ENCODE measurements at places on chromosomes 5 and 9.

GRCh38 chr5:177430140-177430951 lies 3.9 kb downstream of the GRK6 start:
- DNase-seq, result no peak

DNA sequence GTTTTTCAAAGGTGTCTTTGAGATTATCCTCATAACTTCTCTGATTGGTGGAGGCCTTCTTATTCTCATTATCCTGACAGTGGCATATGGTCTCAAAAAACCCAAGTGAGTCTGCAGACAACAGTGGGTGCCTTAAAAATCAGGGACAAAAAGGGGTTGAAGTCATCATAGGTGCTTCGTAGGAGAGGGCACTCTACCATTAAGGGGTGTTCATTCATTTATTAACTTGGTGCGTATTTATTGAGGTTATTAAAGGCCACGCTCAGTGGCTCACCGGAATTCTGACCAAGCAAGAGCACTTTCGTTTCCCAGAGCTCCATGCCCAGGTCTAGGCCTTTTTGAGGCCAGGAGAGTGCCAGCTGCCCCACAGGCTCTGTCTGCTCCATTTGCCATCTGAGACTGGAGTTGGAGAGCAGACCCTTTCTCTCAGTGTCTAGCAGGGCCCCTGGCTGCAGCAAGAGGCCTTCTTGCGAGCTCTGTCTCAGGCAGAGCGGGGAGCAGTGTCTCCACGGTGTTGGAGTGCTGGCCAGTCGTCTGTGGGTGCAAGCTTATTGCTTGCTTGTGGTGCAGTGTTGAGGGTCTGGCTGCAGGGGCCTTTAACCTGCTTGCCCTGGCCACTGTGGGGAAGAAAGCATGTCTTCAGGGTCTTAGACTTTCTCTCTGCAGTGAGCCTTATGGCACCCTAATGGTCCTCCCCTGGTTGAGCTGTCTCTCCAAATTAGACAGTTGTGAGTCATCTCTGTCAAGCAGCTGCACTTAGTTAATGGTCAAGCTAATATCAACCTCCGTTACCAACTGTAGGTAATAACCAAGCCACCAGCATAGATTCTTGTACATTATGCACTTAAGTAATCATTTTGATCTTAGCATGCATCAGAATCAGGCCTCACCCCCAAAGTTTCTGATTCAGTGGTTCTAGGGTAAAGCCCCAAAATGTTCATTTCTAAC lies 62.6 kb downstream of the IL31RA start:
- no peak for DNase-seq

- DNase-seq, result no peak
Observed at GRCh38 chr5:152819891-152820290, 414.8 kb upstream of the NMUR2 start.

DNA sequence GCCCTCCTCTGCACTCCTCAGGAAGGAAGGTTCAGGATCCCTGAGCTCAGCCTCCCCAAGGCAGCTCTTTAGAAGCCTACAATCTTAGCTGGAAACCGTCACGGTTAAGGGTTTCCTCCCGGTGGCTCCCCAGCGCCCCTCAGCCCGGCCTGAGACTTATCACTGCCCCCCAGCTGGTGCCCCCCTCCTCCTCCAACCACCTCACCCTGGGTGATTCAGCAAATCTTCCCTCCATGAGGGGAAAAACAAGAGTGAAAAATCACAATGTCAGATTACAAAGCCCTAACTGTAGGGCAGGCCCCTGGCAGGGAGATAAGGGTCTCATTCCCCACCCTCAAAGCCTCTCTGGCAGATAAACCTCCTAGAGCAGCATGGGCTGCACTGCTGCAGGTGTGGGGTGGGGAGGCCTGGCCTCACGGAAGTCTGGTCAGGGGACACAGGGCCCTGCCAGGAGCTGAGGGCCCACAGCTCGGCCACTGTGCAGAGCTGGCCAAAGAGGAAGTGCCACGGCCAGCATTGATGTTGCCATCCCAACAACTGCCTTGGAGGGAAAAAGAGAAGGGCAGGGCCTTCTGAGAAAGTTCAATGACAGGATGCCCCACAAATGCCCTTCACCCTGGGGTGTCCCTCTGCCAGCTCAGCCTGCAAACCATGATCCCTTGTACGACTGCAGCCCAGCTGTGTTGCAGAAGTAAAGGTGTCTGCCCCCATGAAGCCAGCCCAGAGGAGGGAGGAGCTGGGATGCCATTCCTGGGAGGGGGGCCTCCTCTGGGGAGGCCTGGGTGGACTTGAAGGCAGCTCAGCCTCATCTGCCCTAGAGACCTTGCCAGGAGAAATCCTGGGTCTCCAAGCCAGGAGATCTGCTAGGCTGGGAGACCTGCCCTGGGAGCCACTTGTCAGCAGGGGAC lies 25.9 kb downstream of the GFI1B start:
- DNase-seq, result no peak

- DNase-seq, result no peak
Observed at GRCh38 chr5:143554918-143555477, 151.5 kb upstream of the NR3C1 start.

GRCh38 chr5:17878541-17878940 lies 244.3 kb downstream of the TAF11L14 start:
- peak; percentile 33 for DNase-seq

DNA sequence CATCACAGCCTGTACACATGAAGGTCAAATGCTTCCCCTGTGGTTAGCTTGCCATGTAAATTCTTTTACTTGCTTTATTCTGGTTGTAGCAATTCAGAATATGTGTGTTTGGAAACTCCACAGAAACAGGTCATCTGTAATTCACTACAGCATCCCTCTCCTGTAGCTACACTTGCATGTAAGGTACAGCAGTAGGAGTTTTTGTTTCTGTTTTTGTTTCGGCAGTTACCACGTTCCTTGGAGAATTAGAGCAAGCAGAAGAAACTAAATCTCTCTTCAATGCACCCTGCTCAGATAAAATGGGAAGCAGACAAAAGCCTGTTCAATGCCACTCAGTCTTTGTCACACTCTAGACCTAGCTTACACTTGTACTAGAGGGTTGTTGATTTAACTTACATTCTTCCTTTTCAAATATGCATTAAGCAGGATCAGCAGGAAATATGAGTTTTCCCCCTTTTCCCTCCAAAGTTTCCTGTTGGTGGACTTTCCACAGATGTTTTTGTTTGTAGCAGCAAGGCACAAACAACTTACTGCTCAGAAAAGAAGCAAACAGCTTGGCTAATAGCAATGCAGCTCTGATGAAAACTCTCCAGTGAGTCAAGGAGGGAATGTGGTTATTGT lies 80.9 kb downstream of the YIPF5 start:
- DNase-seq, result no peak

GRCh38 chr5:72468024-72468423 lies 39.2 kb downstream of the ZNF366 start:
- no peak for DNase-seq

- no peak for DNase-seq
Observed at GRCh38 chr9:22088717-22089061, 79.6 kb upstream of the CDKN2B start.

DNA sequence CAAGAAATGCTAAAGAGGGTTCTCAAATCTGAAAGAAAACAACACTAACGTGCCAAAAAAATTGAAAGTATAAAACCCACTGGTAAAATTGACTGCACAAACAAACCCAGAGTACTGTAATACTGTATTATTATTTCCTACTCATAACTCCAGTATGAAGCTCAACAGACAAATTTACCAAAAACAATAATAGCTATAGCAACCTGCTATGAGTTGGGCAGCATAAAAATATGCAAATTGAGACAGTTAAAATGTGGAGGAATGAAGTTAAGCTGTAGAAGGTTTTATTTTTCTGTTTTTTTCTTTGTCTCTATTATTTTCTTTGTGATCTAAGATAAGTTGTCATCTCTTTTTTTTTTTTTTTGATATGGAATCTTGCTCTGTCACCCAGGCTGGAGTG lies 15.7 kb downstream of the KIF4B start:
- no peak for DNase-seq

DNA sequence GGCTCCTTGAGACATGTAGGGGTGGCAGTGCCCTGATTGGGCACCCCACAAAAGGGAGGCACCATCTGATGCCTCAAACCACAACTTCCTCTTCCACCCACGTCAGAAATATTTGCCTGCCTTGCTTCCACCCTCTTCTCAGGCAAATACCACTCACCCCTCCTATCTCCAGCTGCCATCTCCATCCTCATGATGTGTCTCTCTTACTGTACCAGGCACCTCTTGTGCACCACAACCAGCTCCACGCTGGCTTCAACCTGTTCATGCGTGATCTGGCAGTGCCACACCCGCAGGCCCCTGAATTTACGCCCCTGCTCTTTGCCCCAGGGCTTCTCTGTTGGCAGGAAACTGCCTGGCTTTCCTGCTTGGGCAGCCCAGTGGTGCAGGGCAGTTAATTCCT lies 87.8 kb upstream of the HSPA9 start:
- DNase-seq, result no peak

DNA sequence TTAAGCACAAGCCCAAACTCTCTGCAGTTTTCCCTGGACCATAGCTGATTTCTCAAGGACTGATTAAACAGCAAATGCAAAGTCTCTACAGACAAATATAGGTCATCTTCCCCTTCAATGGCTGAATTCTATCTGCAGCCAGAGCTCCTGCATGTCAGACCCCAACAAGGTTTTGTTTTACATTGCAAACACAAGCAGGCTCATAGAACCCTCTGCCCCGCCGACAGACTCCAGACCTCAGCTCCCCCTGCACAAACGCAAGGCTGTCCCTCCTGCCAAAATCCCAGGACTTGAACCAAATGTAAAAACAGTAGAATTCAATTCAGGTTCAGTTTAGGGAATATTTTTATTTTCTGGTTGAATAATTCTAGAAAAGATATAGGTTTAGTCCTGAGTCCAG lies 526.7 kb upstream of the TRPC7 start:
- no peak for DNase-seq
